NCI-H226 (cell line): ENCODE measurements at places on chromosomes 1 and 21.
A peak's percentile ranks its signal among the peaks of the same experiment; 100 is the strongest.

DNA sequence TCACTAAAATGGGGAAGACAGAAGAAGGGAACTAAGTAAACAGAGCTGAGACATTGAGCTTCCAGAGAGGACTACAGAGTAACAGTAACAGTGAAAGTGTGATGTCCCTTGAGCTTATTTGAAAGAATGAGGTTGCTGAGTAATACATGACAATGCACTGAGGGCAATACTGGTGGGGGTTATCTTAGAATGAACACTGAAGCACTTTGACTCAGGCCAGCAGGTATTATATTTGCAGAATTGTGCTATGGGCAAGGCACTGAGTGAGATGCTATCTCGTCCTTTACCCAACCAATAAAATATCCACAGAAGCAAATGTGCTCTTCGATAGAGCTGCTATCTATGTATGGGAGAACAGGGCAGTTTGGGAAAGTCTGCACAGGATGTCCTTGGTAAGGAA lies 133.2 kb downstream of the DISP1 start:
- no peak for DNase-seq

GRCh38 chr21:36159356-36159921 lies 2.8 kb downstream of the DOP1B start:
- DNase-seq = no peak

DNA sequence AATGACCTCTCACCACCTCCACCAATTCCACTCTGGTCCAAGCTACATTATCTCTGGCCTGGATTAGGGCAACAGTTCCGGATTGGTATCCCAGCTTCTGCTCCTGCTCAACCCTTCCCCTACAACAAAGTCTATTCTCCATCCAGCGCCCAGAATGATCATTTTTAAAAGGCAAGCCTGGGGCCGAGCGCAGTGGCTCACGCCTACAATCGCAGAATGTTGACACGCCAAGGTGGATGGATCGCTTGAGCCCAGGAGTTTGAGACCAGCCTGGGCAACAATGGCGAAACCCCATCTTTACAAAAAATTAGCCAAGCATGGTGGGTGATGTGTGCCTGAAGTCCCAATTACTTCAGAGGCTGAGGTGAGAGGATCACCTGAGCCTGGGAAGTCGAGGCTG lies 2.2 kb downstream of the LYST start:
- DNase-seq = no peak

GRCh38 chr1:170694172-170694926 lies 30.4 kb downstream of the PRRX1 start:
- DNase-seq = no peak

GRCh38 chr1:221783936-221784335 lies 42.0 kb upstream of the DUSP10 start:
- DNase-seq = no peak

GRCh38 chr1:208185801-208186231 lies 58.4 kb downstream of the PLXNA2 start:
- peak; percentile 95 for DNase-seq

DNA sequence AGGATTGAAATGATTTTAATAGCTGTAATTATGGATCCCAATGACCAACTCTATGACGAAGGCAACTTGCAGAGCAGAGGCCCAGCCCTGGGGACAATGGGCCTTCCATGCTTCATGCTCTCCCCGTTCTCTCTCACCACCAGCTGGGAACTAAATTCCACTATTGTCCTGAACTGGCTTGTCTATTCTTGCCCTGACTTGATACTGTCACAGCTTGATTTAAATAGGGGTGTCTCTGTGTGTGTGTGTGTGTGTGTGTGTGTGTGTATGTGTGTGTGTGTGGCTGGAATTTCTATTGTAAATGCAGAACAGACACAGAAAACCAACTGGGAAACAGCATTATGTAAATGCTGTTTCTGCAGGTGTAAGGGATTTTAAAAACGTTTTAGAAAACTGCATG lies 57.0 kb downstream of the SLC22A15 start:
- DNase-seq = no peak

DNA sequence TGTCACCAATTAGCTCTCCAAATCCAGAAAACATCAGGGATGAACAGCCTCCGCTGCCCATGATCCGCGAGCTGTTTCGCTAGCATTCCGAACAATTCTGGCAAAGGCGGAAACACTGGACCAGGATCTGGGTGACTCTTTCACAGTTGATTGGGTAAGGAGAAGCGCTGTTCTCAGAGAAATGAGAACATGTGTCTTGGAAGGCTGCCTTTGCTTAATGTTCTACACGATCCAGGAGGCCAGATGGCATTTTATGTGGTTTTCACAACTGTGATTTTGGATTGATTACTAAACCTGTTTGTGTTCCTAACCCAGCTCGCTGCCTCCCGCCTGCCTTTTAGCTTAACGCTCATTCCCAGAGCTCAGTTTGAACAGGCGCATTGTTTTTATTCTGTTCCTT lies 144.0 kb downstream of the KIF26B start:
- no peak for DNase-seq

- no peak for DNase-seq
These were observed 243.0 kb upstream of the LYPLAL1 start for GRCh38 chr1:218930472-218931241.

DNA sequence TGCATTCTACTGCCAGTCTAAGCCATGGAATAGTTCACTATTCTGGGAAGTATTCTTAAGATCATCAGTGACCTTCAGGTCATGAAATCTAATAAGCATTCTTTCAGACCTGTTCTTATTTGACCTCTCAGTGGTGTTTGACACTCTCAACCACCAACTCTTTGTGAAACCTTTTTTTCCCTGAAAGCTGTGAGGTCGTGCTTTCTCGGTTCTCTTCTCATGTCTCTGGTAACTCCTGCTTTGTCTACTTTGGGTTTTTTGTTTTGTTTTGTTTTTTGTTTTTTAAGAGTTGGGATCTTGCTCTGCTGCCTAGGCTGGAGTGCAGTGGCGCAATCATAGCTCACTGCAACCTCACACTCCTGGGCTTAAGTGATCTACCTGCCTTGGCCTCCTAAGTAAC lies 56.3 kb downstream of the POU2F1 start:
- DNase-seq = no peak

- DNase-seq = no peak
These were observed 64.2 kb downstream of the ACOT7 start for GRCh38 chr1:6329396-6329795.

DNA sequence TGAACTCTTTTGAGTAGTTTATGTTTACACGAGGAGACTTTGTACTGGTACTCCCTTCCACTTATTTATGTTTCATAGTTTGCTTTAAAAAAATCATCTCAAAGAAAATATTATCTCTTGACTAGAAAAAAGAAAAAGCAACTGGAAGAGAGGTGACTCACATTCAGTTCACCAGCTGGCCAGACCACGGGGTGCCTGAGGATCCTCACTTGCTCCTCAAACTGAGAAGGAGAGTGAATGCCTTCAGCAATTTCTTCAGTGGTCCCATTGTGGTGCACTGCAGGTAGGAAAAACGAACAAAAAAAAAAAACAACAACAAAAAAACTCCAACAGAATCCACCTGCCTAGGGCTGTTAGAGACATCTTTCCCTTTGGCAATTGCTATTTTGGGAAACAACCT lies 102.9 kb downstream of the PTPRC start:
- peak; percentile 28 for DNase-seq

DNA sequence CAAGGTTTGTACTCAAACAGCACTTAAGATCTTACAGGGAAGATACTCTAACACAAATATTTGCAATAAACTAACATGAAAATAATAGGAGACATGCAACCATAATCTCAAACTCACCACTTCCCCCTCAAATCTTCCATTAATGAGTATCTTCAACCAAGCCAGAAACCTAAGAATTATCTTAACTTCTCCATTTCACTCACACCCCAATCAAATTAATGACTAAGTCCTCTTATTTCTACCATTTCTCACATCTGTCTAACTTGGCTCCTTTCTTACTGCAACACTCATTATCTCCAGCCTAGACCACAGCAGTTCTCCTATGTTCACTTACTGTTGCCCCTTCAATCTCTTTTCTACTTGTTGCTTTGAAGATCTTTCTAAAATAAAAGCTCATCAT lies 10.4 kb downstream of the RBBP5 start:
- no peak for DNase-seq

DNA sequence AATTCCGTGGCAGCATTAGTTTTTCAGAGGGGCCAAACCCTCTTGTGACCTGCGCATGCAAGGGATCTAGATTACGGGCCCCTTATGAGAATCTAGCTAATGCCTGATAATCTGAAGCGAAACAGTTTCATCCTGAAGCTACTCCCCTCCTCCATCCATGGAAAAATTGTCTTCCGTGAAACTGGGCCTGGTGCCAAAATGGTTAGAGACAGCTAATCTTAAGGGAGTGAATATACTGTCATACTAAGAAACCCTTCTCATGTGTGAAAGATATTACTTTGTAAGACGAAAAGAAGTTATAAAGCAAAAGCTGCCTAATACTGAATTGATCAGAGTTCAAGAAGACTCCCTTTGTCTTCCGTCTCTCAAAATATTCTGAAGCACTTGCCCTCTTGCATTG lies 166.3 kb downstream of the DUSP10 start:
- DNase-seq = no peak

DNA sequence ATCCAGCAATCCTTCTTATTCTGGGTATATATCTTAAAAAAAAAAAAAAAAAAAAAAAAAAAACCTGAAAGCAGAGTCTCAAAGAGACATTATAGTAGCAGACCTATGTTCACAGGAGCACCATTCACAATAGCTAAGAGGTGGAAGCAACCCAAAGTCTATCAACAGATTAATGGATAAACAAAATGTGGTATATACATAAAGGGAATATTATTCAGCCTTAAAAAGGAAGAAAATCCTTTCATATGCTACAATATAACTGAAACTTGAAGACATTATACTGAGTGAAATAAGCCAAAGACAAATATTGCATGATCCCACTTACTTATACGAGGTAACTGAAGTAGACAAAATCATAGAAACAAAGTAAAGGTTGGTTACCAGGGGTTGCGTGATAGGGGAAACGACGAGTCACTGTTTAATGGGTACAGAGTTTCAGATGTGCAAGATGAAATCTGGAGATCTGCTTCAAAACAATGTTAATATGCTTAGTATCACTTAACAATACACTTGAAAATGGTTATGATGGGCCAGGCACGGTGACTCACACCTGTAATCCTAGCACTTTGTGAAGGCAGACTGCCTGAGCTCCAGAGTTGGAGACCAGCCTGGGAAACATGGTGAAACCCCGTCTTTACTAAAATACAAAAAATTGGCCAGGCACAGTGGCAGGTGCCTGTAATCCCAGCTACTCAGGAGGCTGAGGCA lies 29.5 kb downstream of the PIK3R3 start:
- no peak for DNase-seq

- DNase-seq = no peak
These were observed 84.7 kb downstream of the OBSCN start for GRCh38 chr1:228292609-228292911.

- DNase-seq = no peak
These were observed 43.7 kb downstream of the SEC16B start for GRCh38 chr1:177926201-177926600.

DNA sequence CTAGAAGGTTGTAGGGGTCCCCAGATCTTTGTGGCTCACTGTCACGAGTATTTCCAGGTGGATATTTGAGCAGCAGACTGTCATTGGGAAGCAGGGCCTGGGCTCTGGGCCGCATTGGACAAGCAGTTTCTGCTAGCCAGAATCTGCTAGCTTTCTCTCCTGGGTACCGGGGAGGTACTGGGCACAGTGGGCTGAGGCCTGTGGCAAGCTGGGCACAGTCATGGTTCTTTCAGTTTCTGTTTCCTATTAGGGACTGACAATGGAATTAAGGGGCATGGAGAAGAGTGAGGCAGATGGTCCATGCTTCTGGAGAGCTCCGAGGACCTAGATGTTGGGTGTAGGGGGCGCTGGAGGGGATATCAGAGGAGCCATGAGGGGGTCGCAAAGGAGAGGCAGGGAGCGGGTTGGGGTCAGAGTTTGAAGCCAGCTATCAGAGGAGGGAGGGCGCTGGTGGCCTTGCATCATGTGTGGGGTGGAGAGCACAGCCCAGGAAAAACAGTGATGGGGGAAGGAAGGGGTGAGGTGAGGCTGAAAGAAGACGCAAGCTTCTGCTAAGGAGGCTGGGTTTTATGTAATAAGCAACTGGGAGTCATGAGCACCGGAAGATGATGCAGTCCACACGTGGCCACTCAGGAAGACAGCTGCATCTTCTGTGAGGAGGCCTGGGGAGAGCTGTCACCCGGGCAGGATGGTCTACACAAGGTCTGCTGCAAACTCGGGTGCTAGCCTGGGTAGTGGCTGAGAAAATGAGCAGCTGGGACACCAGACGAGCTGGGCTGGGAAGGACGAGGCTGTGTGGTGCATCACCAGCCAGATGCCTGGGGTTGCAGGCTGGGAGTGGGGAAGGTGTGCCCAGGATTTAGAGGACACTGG lies 72.7 kb downstream of the IER5 start:
- DNase-seq = no peak

DNA sequence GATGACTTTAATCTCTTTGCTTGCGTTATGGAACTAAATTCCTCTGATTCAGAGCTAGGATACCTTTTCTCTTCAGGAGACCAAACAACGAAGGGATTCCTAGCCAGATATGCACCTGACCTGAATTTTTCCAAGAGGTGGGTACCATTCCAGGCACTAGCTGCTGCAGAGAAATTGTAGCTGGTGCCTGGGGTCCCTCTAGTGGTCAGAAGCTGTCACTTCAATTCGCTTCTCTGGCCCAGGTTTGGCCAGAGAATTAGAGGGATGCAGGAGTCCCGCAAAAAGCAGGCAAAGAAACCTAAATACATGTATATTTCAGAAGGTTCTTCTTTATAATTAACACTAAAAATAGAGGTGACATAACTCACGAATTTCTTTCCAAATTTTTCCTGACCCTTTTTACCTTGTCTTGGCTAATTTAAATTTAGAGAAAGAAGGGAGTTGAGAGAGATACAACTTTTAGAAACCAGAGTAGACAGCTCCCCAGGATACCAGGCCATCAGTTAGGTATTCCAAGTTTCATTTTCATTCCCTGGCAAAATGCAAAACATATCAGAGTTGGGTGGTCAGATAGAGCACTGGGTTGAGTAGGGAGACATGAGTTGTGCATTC lies 9.6 kb downstream of the ACKR1 start:
- DNase-seq = no peak

GRCh38 chr1:54849219-54850068 lies 37.6 kb downstream of the DHCR24 start:
- no peak for DNase-seq

DNA sequence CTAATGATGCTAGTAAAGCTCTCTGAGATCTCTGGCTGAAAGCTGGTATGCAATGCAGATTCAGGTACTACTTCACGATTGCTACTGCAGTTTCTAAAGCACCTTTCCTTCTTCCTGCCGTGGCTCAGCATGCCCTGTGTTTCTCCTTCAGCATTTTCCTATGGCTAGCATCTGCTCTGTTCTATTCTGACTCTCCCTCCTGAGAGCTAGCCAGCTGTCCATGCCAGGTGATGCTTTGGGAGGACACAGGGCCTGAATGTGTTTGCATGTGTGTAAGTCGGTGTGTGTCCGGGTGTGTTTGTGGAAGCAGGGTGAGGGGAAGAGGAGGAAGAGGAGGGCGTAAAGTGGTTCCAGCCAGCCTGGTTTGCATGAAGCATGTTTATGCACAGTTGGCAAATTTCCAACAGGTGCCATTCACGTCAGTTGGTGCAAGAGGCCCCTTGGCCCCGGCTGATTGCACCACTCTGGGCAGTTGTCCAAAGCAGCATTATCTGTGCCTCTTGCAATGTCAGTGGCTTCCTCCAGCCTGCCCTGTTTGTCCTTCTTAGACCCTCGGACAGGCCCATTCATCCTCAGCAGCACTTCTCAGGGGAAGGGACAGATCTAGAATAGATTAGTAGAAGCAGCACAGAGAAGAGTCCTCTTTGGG lies 433.3 kb downstream of the DISC1 start:
- no peak for DNase-seq

- DNase-seq = no peak
These were observed 37.9 kb upstream of the RC3H1 start for GRCh38 chr1:174060090-174060489.

GRCh38 chr1:97660431-97661105 lies 260.3 kb downstream of the DPYD start:
- no peak for DNase-seq
